ENCODE measurements at places on chromosomes 11 and 22.

GRCh38 chr22:32699686-32700085 is 101.8 kb upstream of the TIMP3 start:
- DNase-seq: no peak

- DNase-seq: no peak
These were observed 745 bp upstream of the ZBTB44 start for GRCh38 chr11:130315354-130315970.

- peak; percentile 5 for DNase-seq
These were observed 15.9 kb downstream of the NEAT1 start for GRCh38 chr11:65438257-65439151.

GRCh38 chr11:12329169-12329568 is 48.2 kb upstream of the PARVA start:
- no peak for DNase-seq

DNA sequence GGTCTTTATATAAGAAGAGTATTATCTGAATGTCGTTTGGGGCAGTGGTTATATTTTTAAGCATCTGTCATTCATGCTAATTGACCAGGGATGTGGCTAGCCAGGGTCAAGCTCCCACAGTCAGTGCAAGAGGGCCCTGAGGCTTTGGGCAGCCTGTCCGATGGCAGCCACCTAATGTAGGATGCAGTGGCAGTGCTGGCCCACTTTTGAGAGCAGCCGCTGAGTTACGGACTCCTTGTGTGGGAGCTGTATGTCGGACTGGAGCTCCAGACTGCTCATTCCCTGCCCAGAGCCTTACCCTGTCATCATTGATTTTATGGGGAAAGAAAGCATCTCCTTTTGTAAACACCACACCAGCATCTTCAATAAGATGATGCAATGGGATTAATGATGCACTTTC is 99.5 kb downstream of the SYT9 start:
- DNase-seq: no peak

DNA sequence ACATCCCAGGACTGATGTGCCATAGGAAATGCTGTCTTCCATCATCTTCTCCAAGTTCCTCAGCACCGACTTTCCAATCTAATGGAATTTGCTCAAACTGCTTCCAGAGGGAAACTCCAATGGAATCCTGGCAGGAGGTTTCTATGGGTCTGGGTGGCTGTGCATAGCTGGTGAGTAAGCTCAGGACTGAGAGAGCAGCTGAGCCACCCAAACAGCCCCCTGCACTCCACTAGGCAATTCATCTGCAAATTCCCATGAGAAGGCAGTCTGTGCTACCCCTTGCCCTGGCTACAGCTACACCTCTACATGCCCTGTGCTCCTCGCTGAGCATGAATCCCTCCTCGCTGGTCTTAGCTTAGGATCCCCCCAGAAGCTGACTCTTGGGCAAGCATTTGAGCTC is 127.9 kb upstream of the CSNK2A3 start:
- no peak for DNase-seq

DNA sequence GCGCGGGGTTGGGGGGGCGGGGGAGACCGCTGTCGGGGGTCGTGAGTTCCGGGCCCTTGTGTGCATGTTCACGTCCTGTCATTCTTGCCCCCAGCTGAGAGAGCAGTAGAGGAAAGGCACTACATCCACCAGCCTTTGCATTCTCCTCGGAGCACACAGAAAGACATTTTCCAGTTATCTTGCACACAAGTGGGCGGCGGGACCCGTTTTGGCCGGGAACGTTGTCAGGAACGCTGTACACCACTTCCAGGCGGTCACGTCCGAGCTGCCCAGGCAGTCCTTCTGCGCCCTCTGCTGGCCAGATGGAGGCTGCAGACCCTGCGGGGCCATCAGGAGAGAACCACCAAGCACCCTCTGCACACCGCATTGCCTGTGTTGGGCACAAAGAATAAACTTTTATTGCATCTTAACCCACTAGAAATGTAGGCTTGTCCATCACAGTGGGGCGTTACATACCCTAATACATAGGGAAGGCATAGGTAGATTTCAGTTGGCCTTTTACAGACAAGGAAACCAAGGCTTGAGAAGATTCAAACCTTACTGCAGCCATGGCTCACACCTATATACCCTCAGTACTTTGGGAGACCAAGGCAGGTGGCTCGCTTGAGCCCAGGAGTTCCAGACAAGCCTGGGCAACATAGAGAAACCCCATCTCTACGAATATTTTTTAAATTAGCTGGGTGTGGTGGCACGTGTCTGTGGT is 2.8 kb upstream of the CDKN1C start:
- DNase-seq: peak; percentile 82

Data from EL (cell line).